ENCODE measurements at places on chromosomes 3 and 15.
A peak's percentile ranks its signal among the peaks of the same experiment; 100 is the strongest.

GRCh38 chr15:101522091-101522490, 32.6 kb upstream of the PCSK6 start:
- DNase-seq, result no peak

- peak; percentile 24 for DNase-seq
These were observed 10.6 kb upstream of the STT3B start for GRCh38 chr3:31522152-31522551.

DNA sequence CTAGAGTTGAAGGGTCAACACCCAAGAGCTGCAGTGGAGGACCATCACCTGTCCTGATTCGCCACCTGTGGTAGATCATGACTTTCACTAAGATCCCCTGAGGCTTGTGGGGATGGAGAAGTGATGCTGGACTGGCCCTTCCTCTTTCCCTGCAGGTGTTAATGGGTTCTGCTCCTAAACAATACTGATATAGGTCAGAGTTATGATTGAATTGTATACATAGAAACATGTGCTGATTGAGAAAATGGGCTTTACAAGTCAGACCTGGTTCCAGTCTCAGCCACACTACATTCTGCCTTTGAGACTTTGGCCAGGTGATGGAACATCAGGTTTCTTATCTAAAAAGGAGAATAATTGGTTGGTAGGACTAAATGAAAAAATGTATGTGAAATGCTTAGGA, 418.9 kb upstream of the TPRG1 start:
- no peak for DNase-seq

- no peak for DNase-seq
These were observed 26.6 kb downstream of the TMEM45A start for GRCh38 chr3:100518983-100519382.

- DNase-seq, result no peak
These were observed 67.0 kb downstream of the EDEM1 start for GRCh38 chr3:5254281-5255048.

DNA sequence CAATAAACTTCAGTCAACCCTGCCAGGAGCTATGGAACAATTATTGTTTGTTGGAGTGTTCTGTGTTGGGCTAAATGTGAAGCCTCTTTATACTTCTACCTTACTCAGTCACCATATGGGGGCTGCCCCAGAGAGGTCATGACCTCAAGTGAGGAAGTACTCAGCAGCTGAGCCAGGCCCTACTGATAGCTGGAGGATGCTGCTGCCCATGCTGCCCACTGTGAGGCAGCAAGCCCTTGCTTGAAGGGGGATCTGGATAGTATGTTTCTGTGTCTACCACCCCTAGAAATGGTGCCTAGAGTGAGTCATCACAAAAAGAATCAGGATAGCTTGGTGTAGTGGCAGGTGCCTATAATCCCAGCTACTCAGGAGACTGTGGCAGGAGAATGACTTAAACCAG, 4.5 kb upstream of the RPL24 start:
- DNase-seq, result peak; percentile 34

- DNase-seq, result peak; percentile 70
These were observed at the start of gene THSD4 for GRCh38 chr15:71114887-71115566. THSD4 (plus strand) TSS chr15:71115471.

DNA sequence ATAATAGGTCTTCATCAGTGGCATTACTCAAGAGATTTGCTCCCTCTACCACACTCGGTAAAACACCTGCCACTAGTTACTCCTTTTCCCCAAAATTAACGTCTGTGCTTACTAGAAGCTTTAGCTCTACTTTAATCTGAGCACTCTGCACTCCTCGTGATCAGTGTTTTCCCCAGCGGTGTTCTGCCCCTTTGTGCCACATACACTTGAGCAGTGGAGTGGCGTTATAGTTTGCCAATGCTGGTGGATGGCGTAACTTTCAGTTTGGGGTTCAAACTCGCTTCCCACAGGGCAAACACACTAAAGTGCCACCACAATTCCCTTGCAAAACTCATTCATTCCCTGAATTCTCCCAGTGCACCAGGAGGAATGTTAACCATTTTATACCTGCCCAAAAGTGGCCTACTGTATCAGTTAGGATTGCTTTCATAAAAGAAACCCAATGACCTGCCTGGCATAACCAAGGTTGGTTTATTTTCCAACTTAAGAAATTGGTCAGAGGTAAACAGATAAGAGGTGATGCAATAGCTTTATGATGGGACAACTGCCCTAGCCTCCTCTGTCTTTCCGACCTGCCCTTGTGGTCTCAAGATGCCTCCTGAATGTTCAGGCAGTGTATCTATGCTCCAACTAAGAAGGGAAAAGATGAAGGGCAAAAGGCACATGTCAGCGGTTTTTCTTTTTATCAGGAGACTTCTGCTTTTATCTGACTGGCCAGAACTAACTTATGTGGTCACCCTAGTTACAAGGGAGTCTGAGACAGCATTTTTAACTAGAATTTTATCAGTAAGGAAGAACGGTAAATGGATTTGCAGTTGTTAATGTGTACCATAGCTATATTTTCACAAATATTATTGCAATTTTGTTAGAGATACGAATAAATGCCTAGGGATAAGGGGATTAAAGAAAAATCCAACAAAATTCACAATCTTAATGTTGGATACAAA, 83.9 kb downstream of the FSIP1 start:
- no peak for DNase-seq

- no peak for DNase-seq
These were observed 13.7 kb downstream of the ZDHHC19 start for GRCh38 chr3:196197524-196197923.

Data from myocyte (in vitro differentiated cells).